ENCODE measurements at places on chromosomes 11 and 22.

DNA sequence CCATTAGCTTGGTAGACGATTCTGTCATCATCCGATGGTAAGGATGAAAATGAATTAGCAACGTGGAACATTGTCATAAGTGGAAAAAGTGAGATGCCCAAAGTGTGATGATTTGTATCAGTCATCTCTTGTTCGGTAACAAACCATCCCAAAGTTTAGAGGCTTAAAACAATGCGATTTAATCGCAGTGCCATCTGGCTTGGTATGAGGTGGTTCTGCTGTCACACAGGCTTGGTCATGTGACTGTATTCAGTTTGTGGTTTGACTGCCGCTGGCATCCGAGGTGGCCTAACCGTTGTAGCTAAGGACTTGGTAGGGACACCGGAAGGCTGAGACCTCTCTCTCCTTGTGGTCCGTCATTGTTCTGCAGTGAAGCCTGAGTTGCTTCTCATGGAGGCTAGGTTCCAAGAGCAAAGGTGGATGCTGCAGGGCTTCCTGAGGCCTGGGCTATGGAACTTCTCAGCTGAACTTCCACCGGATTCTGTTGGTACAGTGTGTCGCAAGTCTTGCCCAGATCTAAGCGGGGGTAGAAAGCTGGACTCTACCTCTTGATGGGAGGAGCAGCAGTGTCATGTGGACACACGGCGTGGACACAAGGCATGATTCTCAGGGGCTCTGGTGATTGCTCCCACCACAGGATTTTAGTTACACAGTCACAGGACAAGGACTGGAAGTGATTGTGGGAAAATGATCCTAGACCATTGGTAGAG is 36.3 kb downstream of the BCR start:
- DNase-seq, result no peak

DNA sequence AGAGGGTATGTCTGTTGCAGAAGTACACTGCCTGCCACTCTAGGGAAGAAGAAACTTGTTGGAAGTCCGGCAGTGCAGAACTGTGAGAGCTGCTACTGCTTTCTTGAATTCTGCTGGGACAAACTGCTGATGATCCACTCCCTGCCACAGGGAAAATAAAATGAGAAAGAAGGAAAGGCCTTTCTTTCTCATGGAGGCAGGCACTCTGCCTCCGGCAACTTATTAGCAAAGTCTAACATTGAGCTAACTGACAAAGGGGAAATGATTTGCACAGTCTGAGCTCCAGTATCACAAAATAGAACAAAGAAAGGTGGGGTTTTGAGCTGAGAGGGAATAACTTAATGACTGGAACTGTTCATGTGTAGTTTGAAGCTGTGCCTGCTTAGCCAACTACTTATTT is 134.6 kb downstream of the AASDHPPT start:
- no peak for DNase-seq

- no peak for DNase-seq
These were observed 24.2 kb downstream of the GTPBP1 start for GRCh38 chr22:38729946-38730345.

- DNase-seq, result no peak
These were observed 2.8 kb upstream of the PHLDA2 start for GRCh38 chr11:2931771-2932738.
